ENCODE measurements at places on chromosomes 2 and 18.
A peak's percentile ranks its signal among the peaks of the same experiment; 100 is the strongest.

DNA sequence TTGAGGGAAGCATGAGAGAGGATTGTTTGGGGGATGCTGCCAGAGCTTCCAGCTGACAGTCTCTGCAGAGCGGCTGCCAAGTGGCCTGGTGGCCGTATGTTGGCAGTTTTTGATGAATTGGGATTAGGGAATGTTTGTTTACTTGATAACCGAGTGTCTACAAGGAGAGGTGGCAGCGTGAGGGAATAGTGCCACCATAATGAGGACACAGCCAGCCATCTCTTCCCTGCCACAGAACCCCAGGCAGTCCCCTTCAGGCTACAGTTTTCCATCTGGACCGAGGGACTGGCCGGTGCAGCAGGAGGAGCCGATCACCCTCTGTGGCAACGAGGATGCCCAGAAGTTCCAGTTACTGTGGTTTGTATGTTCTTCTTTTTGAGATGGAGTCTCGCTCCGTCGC lies 55.2 kb downstream of the TRAPPC12 start:
- no peaks in the 10 kb centered on the region for H3K27me3 ChIP-seq
- peaks cover 30% of the 10 kb centered on the region for H3K36me3 ChIP-seq
- no peak overlapping the region for H3K4me3 ChIP-seq
- H3K4me1 ChIP-seq, result peaks cover 17% of the 10 kb centered on the region
- DNase-seq, result no peak

DNA sequence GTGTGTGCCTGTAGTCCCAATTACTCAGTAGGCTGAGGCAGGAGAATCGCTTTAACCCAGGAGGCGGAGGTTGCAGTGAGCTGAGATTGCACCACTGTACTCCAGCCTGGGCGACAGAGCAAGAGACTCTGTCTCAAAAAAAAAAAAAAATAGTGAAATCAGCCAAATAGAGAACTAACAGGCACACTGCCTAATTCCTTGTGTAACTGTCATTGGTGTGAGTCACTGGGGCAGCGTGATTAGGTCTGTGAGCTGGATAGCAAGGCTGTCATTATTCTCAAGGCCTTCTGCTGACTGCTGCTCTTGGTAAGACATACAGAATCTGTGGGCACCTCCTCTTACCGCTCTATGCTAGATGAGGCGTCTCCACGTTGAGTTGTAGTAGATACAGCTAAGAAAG lies 270.3 kb downstream of the NEDD4L start:
- DNase-seq, result no peak
- no peak overlapping the region for H3K27ac ChIP-seq
- H3K4me3 ChIP-seq, result no peak overlapping the region
- peaks cover 5% of the 10 kb centered on the region for H3K27me3 ChIP-seq

DNA sequence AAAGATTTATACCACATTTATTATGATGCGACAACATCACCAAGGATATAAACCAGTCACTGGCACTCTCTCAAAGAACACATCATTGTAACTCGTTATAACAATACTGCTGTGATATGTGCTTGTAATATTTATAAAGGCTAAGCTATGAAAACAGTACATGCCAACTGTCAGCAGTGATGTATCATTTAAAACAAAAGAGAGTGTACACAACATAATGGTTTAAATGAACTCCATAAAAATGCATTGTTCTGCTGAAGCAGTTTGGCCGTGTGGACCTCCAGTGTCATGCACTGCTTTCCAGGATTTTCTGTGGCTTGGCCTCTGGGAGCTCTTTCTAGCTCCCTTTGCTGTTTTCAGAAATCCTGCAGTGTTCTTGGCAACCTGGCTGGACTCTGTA lies 215.6 kb downstream of the MTX2 start:
- DNase-seq, result no peak
- no peak overlapping the region for H3K27ac ChIP-seq
- H3K36me3 ChIP-seq, result no peaks in the 10 kb centered on the region
- H3K4me1 ChIP-seq, result peaks cover 21% of the 10 kb centered on the region
- peaks cover 15% of the 10 kb centered on the region for H3K27me3 ChIP-seq

DNA sequence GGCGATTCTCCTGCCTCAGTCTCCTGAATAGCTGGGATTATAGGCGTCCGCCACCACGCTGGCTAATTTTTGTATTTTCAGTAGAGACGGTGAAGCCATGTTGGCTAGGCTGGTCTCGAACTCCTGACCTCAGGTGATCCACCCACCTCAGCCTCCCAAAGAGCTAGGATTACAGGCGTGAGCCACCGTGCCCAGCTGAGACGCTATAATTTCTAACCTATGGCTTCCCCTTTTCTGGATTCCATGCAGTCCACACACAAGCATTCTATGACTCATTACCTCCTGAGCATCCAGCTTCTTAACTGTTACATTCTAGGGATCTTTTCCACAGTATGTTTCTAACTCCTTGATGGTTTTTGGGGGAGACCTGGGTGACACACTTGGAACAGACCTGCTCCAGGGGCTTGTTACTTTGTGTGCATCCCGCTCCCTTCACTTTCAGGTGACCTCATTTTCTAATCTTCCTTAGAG lies 11.8 kb upstream of the KCMF1 start:
- H3K4me3 ChIP-seq, result no peak overlapping the region
- peaks cover 52% of the 10 kb centered on the region for H3K4me1 ChIP-seq
- H3K36me3 ChIP-seq, result peaks cover 28% of the 10 kb centered on the region
- H3K27me3 ChIP-seq, result peaks cover 18% of the 10 kb centered on the region
- H3K27ac ChIP-seq, result peak overlapping the region; percentile 93

DNA sequence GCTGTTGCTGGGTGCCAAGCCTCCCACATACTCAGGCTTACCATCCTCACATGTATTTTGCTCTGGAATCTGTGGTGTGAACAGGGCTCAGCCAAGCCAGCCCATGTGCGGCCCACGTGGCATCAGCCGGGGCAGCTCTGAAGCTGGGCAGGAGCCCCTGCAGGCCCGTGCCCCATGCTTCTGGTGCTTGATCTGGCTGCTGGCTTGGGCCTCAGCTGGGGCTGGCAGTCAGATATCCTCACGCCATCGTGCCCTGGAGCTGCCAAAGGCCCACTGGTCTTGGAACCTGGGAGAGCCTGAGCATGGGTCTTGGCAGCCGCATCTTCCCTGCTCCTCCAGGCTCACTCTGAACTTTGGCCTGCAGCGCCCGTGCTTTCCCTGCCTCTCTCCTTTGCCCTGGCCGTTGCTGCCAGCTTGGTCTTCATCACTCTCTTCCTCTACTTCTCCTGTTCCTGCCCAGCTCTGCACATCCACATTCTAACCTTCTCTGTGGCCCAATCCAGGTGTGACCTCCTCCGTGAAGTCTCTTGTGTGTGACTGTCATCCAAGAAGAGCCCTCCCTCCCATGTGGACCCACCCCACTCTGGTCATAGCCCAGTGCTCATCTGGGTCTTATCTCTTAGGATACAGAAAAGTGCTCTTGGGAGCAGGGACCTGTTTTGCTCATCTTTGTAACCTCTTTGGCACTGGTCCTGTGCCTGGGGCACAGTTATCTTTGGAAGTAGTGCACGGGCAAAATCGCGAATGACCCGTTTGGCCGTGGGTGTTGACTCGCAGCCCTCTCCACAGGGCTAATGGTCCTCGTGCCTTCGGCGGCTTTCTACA lies 116.1 kb downstream of the RNF144A start:
- peaks cover 65% of the 10 kb centered on the region for H3K4me1 ChIP-seq
- DNase-seq, result no peak
- H3K4me3 ChIP-seq, result no peak overlapping the region
- peaks cover 69% of the 10 kb centered on the region for H3K36me3 ChIP-seq

GRCh38 chr2:187393211-187393610 lies 54.8 kb downstream of the CALCRL start:
- no peaks in the 10 kb centered on the region for H3K4me1 ChIP-seq
- H3K27ac ChIP-seq, result no peak overlapping the region
- no peaks in the 10 kb centered on the region for H3K27me3 ChIP-seq
- no peaks in the 10 kb centered on the region for H3K36me3 ChIP-seq

DNA sequence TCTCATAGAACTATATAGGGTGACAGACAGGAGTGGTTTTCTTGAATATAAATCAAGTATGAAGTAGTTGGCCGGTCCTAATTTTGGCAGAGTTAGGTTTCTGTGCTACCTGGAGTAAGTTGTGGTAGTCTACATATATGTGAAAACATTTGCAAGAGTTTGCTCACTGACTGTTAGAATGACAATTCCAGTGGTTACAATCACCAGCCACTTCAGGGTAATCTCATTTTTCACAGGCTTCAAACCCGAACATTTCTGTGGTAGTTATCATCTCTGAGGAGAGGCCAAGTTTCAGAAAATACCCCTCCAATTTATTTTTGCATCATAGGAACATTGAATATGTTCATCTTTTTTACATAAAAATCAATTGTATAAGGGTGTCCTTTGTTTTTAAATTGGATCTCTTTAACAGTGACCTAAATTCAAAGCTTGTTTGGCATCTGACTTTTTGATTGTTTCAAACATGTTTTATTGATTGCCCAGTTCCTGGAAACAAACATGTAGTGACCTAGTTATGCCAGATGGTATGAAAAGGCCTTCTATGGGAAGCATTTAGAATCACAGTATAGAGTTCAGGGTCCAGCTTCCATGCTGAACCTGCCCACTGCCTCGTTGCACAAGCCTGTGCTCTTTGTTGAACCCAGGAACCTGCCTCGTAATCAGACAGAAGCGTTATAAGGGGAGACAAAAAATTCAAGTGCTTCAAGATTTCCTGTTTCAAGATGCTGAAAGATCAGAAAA lies 250.6 kb downstream of the LTBP1 start:
- no peak overlapping the region for H3K4me3 ChIP-seq
- H3K36me3 ChIP-seq, result peaks cover 57% of the 10 kb centered on the region
- DNase-seq, result no peak
- no peak overlapping the region for H3K27ac ChIP-seq

DNA sequence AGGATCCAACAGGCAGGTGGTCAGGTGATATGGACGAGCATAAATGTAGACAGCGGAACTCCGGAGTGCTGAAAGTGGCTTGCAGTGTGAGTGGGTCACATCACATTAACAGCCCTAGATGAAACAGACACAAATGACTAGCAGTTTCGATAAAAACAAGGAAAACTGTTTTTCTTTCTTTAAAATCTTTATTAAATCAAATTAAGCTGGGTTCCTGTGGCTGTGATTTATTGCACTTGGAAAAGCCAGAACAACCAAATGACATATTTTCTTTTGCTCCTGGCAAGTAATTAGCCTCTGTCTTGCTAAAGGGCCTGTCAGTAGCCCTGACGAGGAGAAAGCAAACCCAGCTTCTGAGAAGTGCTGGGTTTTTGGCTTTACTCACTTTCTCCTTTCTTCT lies 152.9 kb upstream of the DDX18 start:
- peak overlapping the region; percentile 96 for H3K27ac ChIP-seq
- peaks cover 8% of the 10 kb centered on the region for H3K27me3 ChIP-seq
- no peak for DNase-seq
- peaks cover 44% of the 10 kb centered on the region for H3K4me1 ChIP-seq

DNA sequence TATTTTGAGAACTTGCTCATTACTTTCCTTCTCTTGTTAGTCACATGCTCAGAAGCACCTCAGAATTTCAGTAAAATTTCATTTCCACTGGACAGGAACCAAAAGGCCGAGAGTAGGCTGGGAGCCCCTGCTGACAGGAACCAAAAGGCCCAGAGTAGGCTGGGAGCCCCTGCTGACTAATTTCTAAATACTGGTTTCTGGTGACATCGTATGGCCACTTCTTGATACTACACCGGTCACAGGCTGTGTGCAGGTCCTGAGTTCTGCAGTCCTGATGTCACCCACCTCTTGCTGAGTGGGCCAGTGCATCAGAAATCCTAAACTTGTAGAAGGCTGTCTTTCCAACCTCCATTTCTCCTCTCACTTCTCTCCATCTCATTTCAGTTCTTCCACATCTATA lies 17.7 kb upstream of the EN1 start:
- H3K27me3 ChIP-seq, result peaks cover 56% of the 10 kb centered on the region
- no peak overlapping the region for H3K27ac ChIP-seq
- H3K36me3 ChIP-seq, result no peaks in the 10 kb centered on the region
- no peak overlapping the region for H3K4me3 ChIP-seq
- H3K4me1 ChIP-seq, result peaks cover 9% of the 10 kb centered on the region
- DNase-seq, result peak; percentile 56

GRCh38 chr2:71714601-71715240 lies 261.4 kb downstream of the DYSF start:
- DNase-seq, result no peak
- peaks cover 28% of the 10 kb centered on the region for H3K27me3 ChIP-seq
- no peak overlapping the region for H3K4me3 ChIP-seq
- no peak overlapping the region for H3K27ac ChIP-seq

DNA sequence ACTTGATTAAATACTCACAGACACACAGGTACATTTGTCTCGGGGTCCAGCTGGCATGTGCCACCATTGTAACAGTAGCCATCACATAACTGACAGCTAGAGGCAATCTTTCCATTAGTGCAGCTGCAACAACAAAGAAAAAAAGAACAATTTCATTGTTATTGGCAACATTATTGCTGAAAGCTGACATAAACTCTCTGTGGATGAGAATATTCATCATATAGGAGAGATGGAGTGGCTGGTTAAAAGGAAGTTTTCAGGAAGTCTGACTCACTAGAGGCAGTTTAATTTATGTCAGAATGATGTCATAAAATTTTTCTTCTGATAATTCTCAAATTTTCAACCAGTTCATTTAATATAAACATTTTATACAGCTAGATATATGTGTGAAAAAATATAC lies 1490.0 kb upstream of the NXPH2 start:
- no peak overlapping the region for H3K4me3 ChIP-seq
- no peaks in the 10 kb centered on the region for H3K36me3 ChIP-seq
- no peak for DNase-seq
- H3K27me3 ChIP-seq, result peaks cover 2% of the 10 kb centered on the region

DNA sequence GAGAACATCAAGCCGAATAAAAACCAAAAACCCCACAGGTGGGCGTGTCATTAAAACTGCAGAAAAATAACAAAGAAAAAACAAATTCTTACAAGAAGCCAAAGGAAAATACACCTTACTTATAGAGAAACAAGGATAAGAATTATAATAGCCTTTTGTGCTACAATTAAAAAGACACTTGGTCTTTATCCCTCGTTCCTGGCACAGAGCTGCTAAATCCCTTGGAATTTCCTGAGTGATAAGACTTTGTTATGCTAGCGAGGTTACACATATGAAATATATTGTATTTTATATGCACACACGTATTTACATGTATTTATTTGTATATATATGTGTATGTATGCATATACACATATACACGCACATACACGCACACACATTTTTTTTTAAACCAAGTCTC lies 325.3 kb upstream of the TFPI start:
- H3K27me3 ChIP-seq, result no peaks in the 10 kb centered on the region
- H3K27ac ChIP-seq, result no peak overlapping the region
- H3K36me3 ChIP-seq, result no peaks in the 10 kb centered on the region
- no peak overlapping the region for H3K4me3 ChIP-seq

DNA sequence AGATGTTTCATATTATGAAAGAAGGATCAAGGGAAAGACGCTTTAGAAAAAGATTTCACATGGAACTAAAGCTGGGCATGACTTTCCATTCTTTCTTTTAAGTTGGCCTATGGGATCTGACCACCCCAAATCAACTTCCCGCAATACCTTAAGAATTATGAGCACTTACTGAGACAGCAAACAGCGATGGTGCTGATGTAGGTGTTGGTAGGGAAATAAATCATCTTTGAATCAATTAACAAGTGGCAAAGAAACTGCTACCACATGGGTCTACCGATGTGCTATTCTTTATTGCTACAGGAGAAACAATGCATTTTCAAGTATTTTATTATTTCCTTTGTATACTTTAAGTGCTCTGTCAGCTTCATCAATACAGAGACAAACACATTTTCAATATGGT lies 239.6 kb downstream of the PIEZO2 start:
- DNase-seq, result no peak
- no peaks in the 10 kb centered on the region for H3K36me3 ChIP-seq
- peaks cover 13% of the 10 kb centered on the region for H3K4me1 ChIP-seq
- H3K4me3 ChIP-seq, result no peak overlapping the region
- H3K27me3 ChIP-seq, result no peaks in the 10 kb centered on the region

GRCh38 chr18:32867936-32868335 lies 95.1 kb upstream of the KLHL14 start:
- H3K4me1 ChIP-seq, result peaks cover 34% of the 10 kb centered on the region
- DNase-seq, result peak; percentile 5
- H3K4me3 ChIP-seq, result peak overlapping the region; percentile 37
- peak overlapping the region; percentile 74 for H3K27ac ChIP-seq
- H3K27me3 ChIP-seq, result no peaks in the 10 kb centered on the region

Measured in nephron progenitor cell (in vitro differentiated cells).